ENCODE measurements at places on chromosomes 5 and 9. TPM values are rescaled to one million over a fixed set of nuclear protein-coding genes. Genes with fewer than 3 reads are reported as not detected.

GRCh38 chr9:18982262-18982620 lies 50.8 kb downstream of the SAXO1 start:
- no peak for DNase-seq

DNA sequence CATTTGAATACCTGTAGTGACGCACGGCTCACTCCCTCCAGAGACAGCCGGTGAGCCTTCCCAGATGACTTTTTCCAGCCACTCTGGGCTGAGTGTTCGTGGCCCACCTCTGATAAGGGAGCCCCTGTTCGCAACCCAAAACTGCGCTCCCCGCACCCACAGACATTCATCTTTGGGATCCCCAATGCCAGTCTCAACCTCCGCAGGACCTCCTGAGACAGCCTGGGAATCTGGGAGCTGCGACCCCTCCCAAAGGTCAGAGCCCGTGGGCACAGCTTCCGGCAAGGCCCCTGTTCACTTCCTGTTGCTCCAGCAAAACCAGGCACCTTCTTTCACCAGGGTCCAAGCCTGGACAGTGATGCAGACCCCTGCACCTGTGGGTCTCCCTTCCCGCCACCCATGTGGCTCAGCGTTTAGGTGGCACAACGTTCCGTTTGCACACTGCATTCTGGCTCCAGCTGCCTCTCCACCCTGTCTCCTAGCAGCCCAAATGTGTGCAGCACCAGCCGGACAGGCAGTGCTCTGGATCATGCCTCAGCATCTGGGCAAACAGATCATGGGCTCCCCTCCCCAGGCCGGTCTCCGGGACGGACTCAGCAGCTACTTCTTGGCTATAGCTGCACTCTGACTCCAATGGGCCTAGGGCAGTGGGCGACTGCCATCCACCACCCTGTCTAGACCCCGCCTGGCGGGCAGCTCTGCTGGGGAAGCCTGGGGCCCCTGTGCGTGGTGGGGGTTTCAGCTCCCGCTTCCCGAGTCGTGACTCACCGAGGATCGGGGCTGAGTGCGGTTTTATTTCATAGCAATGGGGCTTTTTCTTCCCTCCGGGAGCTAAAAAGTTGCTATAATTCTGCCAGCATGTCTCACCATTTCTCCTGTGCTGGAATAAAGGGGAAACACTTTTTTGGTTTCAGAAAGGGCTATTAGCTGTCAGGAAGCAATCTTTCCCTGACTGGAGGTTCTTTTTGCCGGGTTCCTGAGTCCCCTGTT lies 156.0 kb downstream of the OLFM1 start:
- no peak for DNase-seq

Gene OR2V1
- polyA plus RNA-seq = not detected

Gene CCL21
- polyA plus RNA-seq = not detected

DNA sequence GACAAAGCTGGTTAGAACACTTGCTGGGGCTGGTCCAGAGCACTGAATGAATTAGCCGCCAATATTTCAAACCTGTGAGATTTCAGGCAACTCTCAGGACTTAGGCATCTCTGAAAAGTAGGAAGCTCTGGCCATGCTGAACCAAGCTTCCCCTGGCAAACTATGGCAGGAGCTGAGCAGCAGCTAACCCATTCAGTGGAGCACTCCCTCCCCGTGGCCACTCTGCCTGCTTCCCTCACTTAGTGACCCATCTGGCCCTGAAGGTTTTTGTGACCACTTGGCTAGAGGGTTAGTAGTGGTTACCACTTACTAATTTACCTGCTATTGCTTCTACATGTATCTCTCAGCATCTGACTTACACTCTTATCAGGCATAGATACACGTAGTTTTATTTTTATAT lies 25.5 kb downstream of the FOXI1 start:
- no peak for DNase-seq

Gene SPATA31D3
- polyA plus RNA-seq = not detected

Gene SLC46A2
- polyA plus RNA-seq = not detected

Gene BTNL3
- not detected for polyA plus RNA-seq

- no peak for DNase-seq
Observed at GRCh38 chr5:78610636-78611035, 37.9 kb downstream of the LHFPL2 start.

DNA sequence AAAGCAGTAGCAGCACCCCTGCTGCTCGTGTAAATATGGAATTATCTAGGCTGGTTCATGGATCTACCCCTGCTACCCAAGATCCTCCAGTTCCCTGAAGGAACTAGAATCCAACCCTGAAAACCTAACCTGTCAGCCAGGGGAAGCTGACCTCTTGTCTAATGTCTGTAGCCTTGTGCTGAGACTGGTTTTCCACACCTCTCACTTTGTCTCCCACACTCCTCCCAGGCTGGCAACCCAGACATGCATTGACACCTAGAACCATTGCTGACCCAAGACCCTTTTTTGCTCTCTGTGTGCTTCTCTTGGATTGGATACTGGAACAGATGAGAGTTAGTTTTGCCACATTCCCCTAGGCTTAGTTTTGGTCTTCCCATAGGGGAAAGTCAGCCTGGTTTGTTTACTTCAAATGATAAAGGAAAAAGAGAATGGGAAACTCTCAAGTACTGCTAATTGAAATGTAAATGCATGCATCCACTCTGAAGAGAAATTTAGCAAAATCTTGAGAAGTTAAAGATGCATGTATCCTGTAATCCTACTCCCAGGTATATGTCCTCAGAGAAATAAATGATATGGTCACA lies 36.6 kb upstream of the NR4A3 start:
- DNase-seq = no peak

DNA sequence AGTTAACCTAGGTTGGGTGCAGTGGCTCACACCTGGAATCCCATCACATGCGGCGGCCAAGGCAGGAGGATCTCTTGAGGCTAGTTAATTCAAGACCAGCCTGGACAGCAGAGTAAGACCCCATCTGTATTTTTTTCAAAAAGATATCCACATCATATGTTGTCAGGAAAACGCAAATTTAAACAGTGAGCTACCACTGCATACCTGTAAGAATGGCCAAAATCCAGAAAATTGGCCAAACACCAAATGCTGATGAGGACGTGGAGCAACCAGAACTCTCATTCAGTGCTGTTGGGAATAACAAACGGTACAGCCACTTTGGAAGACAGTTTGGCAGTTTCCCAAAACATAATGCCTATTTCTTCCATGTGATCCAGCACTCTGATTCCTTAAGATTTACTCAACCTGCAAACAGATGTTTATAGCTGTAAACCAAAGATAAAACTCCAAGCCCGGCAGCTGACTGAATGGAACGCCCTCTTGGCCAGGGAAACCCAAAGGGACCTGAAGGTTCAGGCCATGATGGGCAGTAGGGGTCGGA lies 12.4 kb downstream of the CEL start:
- DNase-seq = peak; percentile 40

DNA sequence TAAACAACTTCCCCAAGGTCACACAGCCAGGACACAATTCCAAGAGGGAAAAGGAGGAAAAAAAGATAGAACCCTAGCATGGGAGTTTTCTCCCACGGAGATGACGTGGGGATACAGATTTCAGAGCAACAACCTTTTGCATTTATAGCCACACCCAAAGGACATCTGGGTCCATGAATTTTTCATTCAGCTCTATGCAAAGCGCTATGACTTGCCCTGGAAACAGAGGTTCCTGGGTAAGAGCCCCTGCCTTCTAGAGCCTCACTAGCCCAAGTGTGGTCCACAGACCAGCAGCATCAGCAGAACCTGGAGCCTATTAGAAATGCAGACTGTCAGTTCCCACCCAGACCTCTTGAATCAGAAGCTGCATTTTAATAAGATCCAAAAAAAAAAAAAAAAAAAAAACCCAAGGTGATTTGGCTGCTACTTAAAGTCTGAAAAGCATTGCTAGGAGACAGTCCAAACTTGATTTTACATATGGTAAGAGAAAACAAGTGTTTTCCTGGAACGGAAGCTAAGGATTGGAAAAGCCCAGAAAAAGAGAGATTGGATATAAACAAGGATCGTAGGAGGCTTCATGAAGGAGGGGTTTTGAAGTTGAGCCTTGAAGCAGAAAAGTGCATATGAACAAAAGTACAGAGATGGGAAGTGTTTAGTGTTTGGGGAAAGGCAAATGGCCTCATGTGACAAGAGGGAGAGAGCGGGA lies 17.6 kb upstream of the ADAM19 start:
- no peak for DNase-seq

Gene BTNL8
- polyA plus RNA-seq = not detected

DNA sequence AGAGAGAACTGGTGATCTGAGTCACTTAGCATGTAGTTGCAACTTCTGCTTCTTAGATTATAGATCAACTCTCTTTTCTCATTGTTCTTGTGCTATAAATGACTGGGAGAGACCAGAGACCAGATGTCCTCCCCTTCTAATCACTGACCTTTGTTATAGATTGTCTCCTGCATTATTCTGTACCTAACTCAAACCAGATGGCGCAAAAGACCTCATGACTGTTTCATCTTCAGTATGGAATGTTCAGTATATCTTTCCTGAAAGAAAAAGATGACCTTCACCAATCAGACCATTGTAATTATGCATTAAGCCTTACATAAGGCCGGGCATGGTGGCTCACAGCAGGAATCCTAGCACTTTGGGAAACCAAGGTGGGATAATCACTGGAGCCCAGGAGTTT lies 30.5 kb upstream of the ADAM19 start:
- no peak for DNase-seq

GRCh38 chr9:90301277-90301653 lies 341.4 kb downstream of the DIRAS2 start:
- peak; percentile 63 for DNase-seq

DNA sequence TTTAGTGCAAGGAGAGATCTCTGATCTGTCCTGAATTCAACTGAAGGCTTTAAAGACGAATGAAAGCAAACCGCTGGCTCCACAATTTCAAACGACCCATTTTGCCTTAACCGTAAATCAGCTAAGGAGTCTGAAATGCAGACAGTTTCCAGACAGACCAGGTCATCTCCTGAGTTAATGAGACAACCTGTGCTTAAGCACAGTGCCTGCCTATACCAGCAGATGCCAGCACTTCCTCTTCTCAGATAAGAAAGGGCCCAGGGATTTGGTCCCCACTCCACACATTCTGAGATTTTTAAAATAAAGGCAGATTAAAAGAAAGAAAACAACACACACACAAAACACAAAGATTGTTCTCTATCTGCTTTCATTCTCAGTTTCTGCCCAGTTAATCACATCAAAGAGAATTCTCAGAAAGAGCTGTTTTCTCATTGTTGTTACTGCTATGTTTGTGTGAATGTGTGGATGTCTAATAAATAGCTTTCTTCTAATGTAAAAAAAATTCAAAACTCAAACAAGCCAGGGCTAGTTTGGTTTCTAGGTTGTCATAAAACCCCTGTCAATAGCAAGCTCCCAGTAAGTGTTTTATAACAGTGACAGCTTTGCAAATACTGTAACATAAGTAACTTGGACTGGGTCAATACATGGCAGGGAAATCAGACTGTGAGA lies 157.7 kb upstream of the SLC24A2 start:
- DNase-seq = no peak
